ENCODE measurements at places on chromosomes 3 and 15. TPM values are rescaled to one million over a fixed set of nuclear protein-coding genes. Genes with fewer than 3 reads are reported as not detected.

The CLDN1 gene
- total RNA-seq = 4.1 TPM

The GPR160 gene
- 0.26 TPM for total RNA-seq

The SERINC4 gene
- total RNA-seq = not detected

The SCAANT1 gene
- not detected for total RNA-seq

The PP2D1 gene
- total RNA-seq = not detected

The TLE3 gene
- total RNA-seq = 51.2 TPM

The TMEM40 gene
- total RNA-seq = not detected

The TIMP4 gene
- total RNA-seq = 3.2 TPM

The CTXN2 gene
- total RNA-seq = not detected

The MINDY2 gene
- 25.4 TPM for total RNA-seq

The FEZF2 gene
- total RNA-seq = not detected

The AGBL1 gene
- not detected for total RNA-seq

The RNU5B-1 gene
- total RNA-seq = not detected

The ITGB5 gene
- 842 TPM for total RNA-seq

The BCHE gene
- total RNA-seq = 0.73 TPM

The ATOSA gene
- 28.9 TPM for total RNA-seq

The EOMES gene
- not detected for total RNA-seq

The NR1I2 gene
- total RNA-seq = 0.20 TPM

The RBM6 gene
- 40.1 TPM for total RNA-seq

The SLCO2A1 gene
- under 0.01 TPM for total RNA-seq

The DUOXA2 gene
- total RNA-seq = not detected

The ITIH4 gene
- total RNA-seq = 2.5 TPM

The ZNF619 gene
- 7.0 TPM for total RNA-seq

The ITIH1 gene
- total RNA-seq = 0.17 TPM

The SCN11A gene
- under 0.01 TPM for total RNA-seq

The MIX23 gene
- 27.2 TPM for total RNA-seq

The ACKR2 gene
- 0.40 TPM for total RNA-seq

The TRIM42 gene
- total RNA-seq = not detected

The PLXNB1 gene
- 37.3 TPM for total RNA-seq

The SPATA16 gene
- not detected for total RNA-seq

The LMAN1L gene
- not detected for total RNA-seq

The ZNF860 gene
- 0.46 TPM for total RNA-seq

The IQCF5 gene
- total RNA-seq = not detected

The GXYLT2 gene
- 33.5 TPM for total RNA-seq

The AADACL2 gene
- not detected for total RNA-seq

The PLA2G4F gene
- not detected for total RNA-seq

The NEK10 gene
- 16.2 TPM for total RNA-seq

The CCR5 gene
- total RNA-seq = not detected

The SPRED1 gene
- 50.0 TPM for total RNA-seq

The GRAMD2A gene
- total RNA-seq = 0.46 TPM

The POPDC2 gene
- total RNA-seq = 0.33 TPM

The HTR3E gene
- not detected for total RNA-seq

The TRNT1 gene
- total RNA-seq = 20.0 TPM

The VEPH1 gene
- total RNA-seq = 72.0 TPM

The TLR9 gene
- total RNA-seq = 0.23 TPM

The PRSS50 gene
- not detected for total RNA-seq

The CHRM5 gene
- total RNA-seq = not detected
